Right kidney (tissue), 9 donors: ENCODE measurements at places on chromosomes 5 and 9.

GRCh38 chr5:170288551-170288950 is 9.0 kb downstream of the LCP2 start:
- no peak for DNase-seq

DNA sequence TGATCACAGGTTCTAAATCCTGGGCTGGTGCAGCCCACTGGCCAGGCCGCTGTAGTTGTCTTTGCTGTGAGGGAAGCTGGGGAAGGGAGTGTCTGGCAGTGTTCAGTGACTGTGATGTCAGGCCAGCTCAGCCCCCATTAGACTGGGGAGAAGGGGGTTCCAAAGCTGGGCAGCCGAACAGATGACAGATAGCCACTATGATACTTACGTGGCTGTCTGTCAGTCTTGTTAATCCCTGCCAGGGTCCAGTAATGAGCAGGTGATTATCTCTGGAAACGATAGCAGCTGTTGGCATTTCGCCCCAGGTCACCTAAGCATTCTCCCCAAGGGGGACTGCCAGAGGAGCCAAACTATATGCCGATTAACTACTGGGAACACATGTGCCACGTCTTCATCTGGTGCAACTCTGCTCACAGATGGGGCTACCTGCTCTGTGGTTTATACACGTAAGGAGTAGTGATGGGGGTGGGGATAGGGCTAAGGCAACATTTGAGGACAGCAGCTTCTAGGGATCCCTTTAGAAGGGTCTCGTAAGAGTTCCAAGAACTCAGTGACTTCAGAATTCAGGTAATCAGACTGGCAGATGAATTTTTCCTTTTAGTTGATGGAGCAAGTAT is 396.3 kb downstream of the KDM4C start:
- no peak for DNase-seq

- DNase-seq: no peak
Measured at GRCh38 chr5:40315126-40315525, 364.6 kb upstream of the PTGER4 start.

GRCh38 chr5:95605786-95606185 is 14.1 kb upstream of the GPR150 start:
- no peak for DNase-seq

DNA sequence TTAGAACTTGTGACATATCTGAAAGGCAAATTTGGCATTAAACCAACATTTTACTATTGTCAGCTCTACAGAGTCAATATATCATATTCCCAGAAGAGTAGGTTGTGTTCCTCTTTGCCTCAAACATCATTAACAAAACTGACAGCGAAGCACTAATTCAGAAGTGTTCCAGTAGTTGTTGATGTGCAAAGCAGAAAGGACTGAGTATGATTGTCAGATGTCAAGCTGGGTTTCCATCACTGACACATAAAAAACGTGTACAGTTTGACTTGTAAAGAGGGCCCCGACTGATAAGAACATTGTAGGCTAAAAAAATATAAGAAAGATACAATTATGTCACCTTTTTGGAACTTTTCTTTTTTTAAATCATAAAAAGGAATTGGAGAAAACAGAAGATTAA is 101.5 kb upstream of the ZNF608 start:
- no peak for DNase-seq
